NCI-H2029 (cell line): ENCODE measurements at places on chromosomes 1 and 21.

DNA sequence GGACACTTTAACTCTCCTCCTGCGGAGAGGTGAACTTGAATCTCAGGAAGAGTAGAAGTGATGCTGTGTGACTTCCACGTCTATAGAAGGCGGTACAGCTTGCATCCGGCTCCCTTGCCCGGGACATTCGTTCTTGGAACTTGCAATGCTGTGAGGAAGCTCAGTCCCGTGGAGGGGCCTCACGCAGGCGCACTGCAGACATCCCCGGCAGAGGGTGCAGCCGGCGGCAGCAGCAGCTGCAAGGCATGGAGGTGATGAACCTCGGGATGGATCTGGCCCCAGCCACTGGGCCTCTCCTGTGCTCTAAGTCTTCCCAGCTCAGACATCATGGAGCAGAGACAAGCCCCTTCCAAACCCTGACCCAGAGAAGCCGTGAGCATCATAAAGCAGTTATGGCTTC lies 61.8 kb upstream of the SOD1 start:
- no peak for DNase-seq

DNA sequence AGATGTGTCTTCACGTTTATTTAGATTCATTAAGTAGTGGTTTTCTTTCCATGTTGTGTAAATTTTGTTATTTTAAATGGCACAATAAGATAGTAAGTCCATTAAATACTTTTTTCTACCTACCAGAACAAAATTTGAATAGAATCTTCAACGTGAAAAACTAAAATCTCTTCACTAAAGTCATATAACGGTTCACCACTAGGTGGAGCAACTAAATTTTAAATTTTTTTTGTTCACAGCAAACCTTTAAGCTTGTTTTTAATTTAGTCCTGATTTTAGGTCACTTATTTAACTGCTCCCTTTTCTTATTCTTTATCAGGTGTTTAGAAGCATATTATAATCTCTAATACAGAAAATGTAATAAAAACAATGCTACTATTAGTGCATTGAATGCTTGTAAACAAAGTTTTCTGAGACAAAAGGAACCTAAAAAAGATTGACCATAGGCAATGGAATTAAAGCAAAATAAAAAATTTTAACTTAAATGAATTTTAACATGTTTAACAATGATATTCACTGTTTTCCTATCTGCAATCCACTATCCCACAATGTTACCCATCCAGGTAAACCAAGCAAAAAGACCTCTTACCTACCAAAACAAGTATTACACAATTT lies 28.3 kb upstream of the PKN2 start:
- no peak for DNase-seq

- no peak for DNase-seq
Observed at GRCh38 chr1:43368646-43369020, 822 bp upstream of the ELOVL1 start.

GRCh38 chr1:208167261-208167869 lies 76.8 kb downstream of the PLXNA2 start:
- no peak for DNase-seq

DNA sequence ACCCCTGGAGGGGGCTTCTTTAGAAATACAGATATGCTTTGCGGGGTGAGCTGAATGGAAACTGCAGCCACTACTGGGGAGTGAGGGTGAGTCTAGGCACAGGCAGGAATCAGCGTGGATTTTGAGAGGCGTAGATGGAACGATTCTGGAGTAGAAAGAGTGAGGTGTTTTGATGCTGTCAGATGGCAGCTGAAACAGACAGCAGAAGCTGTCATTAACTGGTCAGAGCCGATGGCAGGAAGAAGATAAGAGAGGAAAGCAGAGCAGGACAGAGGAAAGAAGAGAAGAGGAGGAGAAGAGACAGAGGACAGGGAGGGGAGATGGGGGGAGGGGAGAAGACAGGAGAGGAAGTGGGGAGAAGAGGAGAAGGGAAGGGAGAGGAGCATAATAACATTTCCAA lies 138.5 kb downstream of the LRIG2 start:
- no peak for DNase-seq

GRCh38 chr1:112040891-112041740 lies 51.6 kb upstream of the KCND3 start:
- peak; percentile 21 for DNase-seq

DNA sequence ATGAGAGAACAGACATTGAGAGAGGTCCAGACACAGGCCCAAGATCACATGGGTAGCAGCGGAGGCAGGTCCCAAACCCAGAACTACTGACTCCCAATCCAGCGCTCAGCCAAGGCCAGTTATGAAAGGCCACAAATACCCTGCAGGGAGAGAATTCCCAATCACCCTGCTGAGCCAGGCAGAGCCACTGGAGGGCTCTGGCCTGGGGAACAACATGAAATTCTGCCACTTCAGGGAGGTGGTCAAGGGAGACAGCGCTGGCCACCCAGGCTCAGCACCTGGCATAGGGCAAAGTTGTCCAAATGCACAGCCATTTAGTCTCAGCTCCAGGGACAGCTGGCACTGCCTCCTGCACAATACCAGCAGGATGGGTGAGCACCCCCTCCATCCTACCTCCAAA lies 27.5 kb downstream of the SLC9A1 start:
- DNase-seq: no peak

DNA sequence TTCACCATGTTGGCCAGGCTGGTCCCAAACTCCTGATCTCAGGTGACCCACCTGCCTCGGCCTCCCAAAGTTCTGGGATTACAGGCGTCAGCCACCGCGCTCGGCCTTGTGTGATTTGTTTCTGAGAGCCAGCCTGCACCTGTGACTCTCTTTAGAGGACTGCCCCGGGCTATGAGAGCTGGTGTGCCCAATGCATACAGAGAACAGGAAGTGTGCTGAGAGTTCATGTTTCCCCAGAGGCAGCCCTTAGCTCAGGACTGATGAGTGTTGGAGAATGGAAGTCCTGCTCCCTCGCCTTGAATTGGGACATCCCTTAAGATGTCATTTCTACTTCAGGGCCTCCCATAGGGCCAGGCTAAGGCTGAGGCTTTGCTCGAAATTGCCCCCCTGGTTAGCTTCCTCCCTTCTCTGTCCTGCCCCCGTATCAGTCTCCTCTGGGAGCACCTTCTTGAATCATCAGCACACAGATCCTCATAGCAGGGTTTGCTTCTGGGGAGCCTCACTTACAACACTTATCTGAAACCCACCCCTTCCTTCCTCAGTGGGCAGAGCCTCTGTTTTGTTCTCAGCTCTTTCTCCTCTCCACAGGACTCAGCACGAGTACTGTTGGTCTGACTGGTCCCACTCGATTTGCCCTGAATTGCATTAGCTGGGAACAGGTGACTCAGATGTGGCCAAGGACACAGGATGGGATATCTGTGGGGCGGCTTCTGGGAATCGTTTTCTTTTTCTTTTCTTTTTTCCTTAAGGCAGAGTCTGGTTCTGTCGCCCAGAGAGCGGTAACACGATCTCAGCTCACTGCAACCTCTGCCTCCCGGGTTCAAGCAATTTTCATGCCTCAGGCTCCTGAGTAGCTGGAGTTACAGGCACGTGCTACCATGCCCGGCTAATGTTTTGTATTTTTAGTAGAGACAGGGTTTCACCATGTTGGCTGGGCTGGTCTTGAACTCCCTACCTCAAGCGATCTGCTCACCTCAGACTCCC lies 80.1 kb downstream of the UBIAD1 start:
- DNase-seq: no peak

DNA sequence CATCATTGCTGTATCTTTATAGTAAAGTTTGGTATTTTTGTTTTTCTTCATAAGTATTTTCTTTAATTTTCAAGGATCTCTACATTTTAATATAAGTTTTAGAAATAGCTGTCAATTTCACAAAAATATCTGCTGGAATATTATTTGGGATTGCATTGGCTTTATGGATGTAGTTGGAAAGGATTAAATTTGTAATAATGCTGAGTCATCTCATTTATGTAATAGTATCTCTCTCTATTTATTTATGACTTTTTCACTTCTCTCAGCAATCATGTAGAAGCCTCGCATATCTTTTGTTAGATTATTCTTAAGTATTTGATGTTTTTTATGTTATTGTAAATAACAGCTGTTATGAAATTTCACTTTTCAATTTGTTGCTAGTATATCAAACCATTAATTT lies 223.1 kb upstream of the POGK start:
- DNase-seq: no peak

- DNase-seq: no peak
Observed at GRCh38 chr21:44800971-44801467, 601 bp downstream of the UBE2G2 start.

DNA sequence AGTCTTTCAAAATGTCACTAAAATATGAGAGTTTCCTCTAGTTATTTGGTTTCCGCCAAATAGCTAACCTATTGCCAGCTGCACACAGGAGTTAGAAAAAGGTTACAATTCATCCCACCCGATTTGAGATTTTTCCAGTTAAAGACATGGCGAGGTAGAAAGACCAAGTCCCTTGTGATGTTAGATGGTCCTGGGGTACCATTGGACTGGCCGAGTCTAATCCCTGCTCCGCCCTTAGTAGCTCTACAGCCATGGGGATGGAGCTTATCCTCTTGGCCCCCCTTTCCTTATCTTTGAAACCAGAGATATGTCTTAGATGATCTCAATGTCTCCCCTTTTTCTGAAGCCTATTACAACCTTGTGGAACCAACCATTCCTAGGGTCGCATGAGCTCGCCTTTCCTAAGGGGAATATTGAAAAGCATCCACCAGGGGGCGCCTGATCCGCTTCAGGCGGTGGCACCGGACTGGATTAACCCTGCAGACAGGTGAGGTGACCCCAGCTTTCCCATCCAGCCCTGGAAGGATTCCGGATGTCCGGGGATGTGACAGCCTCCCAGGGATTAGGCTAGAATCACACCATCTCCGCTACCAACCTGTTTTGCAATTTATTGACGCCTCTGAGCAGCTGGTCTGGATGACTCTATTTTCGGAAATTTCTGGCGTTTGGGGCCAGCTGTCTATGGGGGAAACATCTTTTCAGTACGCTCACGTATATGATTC lies 68.3 kb upstream of the SIM2 start:
- peak; percentile 64 for DNase-seq

DNA sequence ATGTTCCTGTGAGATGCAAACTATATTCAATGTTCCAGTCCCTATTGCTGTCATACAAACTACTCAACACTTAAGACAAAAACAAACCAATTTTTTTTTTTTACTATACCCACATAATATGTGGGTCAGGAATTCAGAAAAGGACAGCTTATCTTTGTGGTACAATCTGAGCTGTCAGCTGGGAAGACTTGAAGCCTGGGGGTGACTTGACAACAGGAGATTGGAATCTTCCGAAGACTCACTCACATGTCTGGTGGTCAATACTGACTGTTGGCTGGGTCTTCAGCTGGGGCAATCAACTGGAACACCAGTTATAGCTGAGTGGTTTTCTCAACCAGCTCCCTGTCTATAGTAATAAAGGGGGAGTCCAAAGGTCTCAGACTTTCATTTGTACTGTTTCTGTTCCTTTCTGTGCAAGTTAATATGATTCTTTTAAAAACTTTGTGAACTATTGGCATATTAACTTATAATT lies 81.7 kb upstream of the ATP1B1 start:
- DNase-seq: no peak

- DNase-seq: peak; percentile 78
Observed at GRCh38 chr21:41045534-41046268, 122.3 kb upstream of the BACE2 start.

DNA sequence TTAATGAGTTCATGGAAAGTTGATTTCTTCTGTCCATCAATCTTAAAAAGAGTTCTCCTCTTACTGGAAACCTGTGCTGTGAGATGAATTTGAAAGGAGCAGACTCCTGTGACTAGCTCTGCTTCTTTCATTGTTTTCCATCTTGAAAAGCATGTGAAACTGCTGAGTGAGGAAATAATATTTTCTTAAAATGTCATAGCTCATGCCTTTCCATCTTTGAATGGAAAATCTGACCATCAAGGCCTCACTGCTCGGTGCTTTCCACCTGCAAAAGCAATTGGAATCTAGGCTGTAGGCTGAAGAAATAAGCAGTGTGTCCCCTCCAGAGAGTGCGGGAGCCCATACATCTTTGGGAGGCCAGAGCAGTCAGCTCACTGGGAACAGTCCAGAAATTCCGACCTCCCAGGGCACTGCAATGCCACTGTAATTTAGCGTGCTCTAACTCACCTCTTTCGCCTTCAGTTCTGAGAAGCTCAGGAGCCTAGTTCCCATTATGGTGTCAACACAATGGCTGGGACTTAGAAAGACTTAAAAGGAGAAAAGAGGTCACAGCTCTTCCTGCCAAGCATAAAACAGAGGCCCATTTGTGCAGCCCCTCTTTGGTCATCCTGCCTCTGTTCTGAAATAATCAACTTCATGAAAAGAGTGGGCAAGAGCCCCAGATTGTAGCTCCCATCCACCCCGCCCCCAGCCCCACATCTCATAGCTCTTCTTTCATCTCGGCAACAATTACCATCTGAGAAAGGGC lies 50.4 kb upstream of the F3 start:
- DNase-seq: no peak

DNA sequence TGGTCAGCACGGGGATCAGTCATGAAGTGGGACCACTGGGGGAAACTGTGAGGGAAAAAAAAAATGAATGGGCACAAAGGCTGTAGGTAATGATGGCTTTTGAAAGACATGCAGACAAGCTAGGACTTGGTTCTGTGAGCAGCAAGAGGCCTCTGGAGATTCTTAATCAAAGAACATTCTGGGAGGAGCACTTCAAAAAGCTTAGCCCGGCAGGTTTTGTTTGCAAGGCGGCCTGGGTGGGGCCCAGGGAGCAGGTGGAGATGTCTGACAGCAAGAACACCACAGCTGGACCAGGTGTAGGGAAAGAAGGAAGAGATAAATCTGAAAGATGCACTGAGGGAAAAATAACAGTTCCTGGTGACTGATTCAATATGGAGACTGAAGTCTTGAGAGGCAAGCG lies 6.0 kb downstream of the TEX35 start:
- no peak for DNase-seq

DNA sequence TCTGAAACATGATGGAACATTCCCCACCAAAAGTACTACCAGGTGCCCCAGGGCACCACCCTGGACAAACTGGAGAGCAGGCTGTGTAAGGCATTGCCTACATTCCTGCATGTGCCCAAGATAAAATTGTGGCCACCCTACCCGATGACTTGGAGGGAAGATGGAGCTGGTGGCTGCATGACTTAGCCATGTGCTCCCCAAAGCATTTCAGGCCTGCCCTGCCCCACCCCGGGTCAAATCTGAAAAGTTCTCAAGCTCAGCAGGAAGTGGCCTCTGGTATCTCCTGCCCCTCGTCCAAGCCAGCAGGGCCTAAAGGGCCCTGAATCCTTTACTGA lies 8.5 kb downstream of the CD2 start:
- no peak for DNase-seq

DNA sequence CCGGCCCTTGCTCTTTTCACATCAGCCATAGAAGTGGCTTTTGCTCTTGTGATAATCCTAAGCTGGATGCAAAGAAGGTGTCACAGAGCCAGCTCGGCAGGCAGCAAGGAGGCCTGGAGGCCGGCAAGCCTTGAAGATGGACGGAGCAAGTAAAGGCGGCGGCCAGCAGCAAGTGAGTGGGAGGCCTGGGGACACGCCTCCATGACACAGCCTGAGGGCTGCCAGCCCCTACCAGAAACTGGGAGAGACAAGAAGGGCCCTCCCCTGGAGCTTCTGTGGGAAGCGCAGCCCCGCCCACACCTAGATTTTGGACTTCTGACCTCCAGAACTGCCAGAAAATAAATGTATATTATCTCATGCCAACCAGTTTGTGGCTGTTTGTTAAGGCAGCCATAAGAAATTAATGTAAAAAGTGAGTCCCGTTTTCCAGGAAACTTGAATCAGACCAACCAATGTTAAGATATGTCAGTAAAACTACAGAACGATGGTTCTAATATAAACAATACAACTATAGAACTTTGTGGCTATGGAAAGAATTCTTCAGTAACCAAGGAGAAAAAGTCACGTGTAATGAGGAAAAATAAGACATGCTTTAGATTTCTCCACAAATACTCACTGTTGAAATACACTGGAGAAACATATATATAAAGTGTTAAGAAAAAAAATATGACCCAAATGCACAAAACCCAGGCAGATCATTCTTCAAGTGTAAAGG lies 49.9 kb downstream of the BACE2 start:
- no peak for DNase-seq
